ENCODE measurements at places on chromosomes 7 and 10.
A peak's percentile ranks its signal among the peaks of the same experiment; 100 is the strongest.

GRCh38 chr7:106127984-106128780 is 16.1 kb upstream of the SYPL1 start:
- no peak for DNase-seq

DNA sequence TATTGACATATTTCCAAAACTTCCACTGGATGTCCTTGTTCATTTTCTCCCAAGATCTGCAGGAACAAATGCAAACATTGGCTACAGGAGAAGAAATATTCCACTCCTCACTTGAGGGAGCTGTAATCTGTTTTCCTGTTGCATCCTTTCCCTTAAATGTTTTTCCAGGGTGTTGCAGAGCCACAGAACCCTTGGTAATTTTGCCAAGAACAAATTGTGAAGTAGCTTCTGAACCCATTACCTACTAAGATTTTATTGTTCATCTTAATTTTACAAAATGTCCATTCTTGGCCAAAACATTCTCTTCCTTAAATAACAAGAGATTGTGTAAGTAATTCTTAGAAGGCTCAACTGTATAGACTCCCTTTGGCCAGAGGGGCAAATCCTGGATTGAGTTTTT is 177.0 kb downstream of the GNAT3 start:
- no peak for DNase-seq

DNA sequence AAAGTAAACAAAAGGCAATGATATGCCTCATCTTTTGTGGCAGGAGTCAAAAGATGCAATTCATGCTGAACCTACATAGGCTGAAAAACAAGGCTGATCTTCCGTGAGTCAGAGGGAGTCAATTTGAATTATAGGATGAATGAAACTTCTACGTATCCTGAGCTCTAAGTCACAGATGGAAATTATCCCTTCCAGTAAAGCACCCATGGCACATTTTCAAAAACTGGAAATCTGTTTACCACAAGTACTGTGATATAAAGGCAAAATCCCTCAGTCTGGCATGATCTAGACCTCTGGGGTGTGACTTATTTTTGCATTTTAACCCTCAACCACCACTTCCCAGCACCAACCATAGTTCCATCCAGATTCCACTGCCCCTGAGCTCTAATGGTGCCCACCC is 69.6 kb downstream of the NRG3 start:
- no peak for DNase-seq

- no peak for DNase-seq
Measured at GRCh38 chr7:116671111-116671510, 885 bp upstream of the MET start.

- no peak for DNase-seq
Measured at GRCh38 chr7:28973591-28973990, 15.5 kb upstream of the TRIL start.

DNA sequence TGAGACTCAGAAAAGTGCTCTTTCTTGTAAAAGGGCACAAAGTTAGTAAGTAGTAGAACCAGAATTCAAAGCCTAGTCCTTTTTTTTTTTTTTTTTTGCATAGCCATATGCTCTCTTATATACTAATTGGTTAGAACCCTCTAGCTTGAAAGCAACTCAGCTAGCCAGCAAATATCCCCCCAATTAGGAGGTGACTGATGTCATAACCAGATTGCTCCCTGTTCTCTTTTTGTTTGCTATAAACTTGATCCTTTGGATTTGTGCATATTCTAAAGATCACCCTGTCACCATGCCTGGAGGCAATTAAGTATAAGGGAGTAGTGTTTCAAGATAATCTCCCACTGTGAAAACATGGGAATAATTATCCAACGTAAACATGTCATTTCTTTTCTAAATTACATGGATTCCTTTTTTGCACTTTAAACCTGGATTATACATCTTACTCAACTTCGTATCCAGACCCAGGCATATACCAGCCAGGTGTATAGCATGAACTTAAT is 963.4 kb downstream of the CNTNAP2 start:
- no peak for DNase-seq

GRCh38 chr7:15068324-15068723 is 165.8 kb upstream of the DGKB start:
- DNase-seq, result no peak

GRCh38 chr7:41699516-41699915 is 3.4 kb downstream of the INHBA start:
- no peak for DNase-seq

DNA sequence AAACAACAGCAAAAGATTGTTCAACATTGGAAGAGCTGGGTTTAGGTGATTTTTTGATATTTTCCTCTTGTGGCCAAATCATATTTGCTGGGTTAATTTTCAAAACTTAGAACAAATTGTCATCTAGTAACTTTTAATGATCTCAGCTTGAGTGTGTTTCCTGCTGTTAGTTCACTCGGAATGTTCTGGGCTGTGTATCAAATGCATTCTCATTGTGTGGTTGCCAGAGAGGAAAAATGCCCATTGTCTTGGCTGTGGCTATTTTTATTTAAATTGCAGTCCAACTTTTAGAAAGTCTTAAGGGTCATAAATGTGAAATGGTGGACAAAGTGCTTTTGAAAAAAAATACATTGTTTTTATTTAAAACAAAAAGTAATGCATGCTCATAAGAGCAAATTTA is 542.0 kb downstream of the TNS3 start:
- DNase-seq, result no peak

- no peak for DNase-seq
Measured at GRCh38 chr10:105733924-105734323, 1092.8 kb downstream of the SORCS3 start.

DNA sequence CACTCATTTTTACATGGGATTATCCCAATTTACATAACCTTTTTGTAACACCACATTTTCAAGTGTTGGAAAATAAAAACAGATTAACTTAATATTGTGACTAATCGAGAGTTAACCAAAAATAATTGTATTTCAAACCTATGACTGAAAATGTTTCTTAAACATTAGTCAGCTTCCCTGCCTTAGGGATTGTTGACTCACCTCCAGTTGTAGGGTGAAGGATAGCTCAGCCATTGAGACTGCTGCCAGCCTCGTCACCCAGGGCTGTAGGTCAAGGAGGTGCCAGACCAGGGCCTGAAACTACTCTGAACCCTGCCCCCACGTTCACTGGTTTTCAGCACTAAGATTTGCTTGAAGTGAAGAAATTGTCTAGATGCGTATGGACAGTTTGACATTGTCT is 351.2 kb downstream of the GFRA1 start:
- DNase-seq, result no peak

DNA sequence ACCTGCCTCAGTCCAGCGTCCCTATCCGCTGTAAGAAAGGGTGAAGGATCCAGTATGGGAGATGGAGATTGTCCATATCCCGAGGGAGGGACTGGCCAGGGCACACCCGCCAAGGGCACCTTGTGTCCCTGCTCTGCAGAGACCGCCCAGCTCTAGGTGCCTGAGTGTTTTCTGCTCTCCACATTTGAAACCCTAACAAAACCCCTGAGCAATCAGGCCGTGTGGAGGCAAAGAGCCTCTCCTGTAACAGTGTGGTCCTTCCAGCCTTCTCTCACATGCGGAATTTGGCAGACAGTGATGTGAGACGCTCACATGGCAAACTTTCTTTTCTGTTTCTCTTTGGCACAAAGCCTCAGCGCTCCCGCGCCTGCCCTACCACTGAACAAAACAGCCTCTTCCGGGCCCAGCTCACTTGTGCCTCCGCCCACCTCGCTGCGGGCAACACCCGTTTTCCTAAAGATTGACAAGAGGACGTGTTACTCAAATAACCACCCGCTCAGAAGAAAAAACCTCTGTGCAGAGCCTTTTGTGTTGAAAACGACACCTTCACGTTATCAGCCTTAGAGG is 514.8 kb downstream of the DNAJB6 start:
- DNase-seq, result peak; percentile 60

DNA sequence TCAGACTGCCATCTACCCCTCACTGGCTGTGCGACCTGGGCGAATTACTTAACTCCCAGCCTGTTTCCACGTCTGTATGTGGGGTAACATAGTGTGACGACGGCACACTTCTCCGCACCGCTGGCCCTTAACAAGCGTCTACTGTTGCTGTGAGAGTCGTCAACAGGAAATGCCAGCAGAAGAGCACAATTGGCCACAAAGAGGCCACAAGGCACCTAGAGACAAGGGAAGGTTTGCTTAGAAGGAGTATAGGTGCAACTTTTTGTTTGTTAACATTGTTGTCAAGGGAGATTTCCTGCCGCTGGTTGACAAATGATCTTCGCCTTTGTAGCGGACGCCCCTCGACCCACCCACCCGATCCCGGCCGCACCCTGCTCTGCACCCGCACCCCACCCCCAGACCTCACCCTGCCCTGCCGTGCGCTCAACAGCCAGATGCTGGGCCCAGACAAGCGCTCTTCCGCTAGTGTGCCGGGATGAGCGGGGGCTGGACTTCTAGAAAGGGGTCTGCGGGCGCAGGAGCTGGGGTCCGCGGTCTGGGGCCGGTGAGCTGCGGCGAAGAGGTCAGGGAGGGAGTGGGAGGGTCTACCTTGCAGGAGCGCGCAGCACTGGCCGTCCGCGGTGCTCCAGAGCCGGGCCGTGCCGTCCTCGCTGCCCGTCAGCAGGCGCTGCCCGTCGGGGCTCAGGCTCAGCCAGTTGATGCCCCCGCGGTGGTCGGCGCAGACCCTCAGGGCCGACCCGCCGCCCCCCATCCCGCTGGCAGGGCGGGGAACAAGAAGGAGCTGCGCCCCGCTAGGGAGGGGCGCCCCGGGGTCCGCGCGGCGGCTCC is 785 bp downstream of the WDR86 start:
- DNase-seq, result no peak

DNA sequence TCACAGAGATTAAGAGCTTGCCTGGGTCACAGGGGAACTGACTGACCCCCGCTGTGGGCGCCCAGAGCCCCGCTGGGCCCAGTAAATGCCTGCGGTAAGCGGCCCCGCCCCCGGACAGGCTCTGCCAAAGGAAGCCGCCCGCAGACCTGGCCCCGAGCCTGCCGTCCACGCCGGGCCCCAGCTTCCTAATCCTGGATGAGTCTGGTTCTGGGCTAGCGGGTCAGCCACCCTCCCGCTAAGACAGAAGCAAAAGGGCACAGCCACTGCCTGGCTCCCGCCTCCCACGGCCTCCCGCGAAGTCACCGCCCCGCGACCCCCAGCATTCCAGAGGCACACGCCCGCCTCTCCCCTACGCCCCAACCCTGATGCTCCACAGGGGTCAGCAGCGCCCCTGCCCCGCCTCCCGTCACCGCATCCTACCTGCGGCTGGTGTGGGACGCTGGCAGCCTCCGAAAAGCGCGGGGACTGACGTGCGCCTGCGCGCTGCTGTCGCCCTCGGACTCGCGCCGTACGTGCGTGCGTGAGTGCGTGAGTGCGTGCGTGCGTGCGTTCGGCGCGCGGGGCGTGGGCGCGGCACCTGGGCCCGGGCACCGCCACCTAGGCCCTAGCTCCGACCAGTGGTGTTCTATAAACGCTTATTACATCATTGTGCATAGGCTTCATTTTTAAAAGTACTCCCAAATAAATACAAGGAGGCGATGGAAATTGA is at the start of gene FIGNL1:
TSS of gene FIGNL1 (minus strand) at position 470 of the 709 bp plus-strand sequence. CDS start 3,063 bp downstream, outside the sequence.
- DNase-seq, result peak; percentile 75

DNA sequence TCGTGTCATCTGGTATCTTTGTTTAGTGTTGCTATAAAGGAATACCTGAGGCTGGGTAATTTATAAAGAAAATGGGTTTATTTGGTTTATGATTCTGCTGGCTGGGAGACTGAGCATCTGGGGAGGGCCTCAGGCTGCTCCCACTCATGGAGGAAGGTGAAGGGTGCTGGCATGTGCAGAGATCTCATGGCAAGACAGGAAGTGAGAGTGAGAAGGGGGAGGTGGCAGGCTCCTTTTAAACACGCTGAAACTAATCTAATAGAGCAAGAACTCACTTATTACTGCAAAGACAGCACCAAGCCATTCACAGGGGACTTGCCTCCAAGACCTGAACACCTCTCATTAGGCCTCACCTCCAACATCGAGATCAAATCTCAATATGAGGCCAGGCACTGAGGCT is 11.3 kb downstream of the OIT3 start:
- no peak for DNase-seq
